ENCODE measurements at places on chromosomes 5 and 9. TPM values are rescaled to one million over a fixed set of nuclear protein-coding genes. Genes with fewer than 3 reads are reported as not detected.
A peak's percentile ranks its signal among the peaks of the same experiment; 100 is the strongest.

GRCh38 chr5:43396762-43397304 is 15.4 kb downstream of the CCL28 start:
- H3K27ac ChIP-seq: peak overlapping the region; percentile 22
- H3K27me3 ChIP-seq: no peaks in the 10 kb centered on the region
- peak overlapping the region; percentile 53 for H3K4me3 ChIP-seq
- H3K36me3 ChIP-seq: no peaks in the 10 kb centered on the region
- H3K4me1 ChIP-seq: peaks cover 4% of the 10 kb centered on the region

DNA sequence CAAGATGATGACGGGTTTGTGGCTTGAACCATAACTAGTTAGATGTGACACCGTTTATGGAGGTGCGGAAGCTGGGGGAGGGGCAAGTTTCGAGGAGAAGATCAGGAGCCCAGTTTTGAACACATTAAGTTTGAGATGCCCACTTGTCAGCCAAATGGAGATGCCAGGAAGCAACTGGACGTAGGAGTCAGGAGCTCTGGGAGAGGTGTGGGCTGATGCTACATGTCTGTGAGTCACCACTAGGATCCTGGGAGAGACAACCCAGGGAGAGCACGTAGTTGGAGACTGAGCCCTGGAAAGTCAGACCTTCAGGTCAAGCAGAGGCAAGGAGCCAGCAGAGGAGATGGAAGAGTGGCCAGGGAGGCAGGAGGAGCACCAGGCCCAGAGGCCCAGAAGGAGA is 48.8 kb upstream of the SLC25A51 start:
- H3K27me3 ChIP-seq: no peaks in the 10 kb centered on the region
- DNase-seq: no peak
- H3K27ac ChIP-seq: no peak overlapping the region
- no peaks in the 10 kb centered on the region for H3K36me3 ChIP-seq

DNA sequence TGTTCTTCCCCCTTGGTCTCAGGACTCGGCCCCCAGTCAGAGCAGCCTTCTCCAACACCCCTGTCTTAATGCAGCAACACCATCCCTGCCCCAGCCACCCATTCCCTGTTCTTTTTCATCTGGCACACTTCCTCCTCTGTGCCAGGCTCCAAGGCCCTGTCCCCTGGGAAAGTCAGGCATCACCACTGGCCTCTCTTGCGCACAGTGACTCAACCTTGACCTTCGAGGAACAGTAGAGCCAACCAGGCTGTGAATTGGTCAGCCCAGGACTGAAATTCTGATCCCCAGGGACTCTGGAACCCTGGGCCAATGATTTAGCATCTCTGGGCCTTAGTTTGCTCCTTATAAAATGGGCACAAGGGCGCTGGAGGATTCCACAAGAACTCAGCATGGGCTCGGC is 10.5 kb upstream of the RALGDS start:
- H3K36me3 ChIP-seq: no peaks in the 10 kb centered on the region
- peaks cover 77% of the 10 kb centered on the region for H3K4me1 ChIP-seq
- no peak overlapping the region for H3K4me3 ChIP-seq

DNA sequence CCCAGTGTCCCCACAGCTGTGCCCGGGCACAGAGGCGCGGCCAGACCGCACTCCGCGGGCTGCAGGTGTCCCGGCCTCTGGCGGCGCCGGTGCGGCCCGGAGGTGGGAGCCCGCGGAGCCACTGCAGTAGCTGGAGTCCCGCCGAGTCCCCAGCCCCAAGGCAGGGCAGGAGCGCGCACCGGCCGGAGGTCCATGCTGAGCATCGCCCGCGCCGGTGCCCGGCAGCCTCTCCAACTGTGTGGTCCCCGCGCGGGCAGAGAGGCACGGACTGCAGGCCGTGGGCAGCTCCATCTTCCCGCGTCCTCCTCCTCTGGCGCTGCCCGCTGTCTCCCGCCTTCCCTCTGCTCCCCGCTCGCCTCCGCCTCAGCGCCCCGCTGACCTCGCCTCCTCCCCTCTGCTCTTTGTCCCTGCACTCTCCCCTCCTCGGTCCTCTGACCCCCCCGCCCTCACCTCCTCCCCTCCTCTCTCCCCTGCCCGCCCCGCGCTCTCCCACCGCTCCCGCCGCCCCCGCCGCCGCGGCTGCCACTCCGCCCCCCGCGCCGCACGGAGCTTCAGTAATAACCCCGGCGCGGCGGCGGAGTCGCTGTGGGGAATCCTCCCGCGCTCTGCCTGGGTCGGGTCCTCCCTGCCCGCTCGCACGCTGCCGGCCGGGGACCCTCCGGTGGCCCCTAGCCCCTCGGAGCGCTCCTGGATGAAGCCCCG is at the start of gene ADAMTS16:
Gene ADAMTS16 (plus strand): TSS at position 554 of the 702 bp plus-strand sequence. CDS start 138 bp downstream, at position 692.
- peaks cover 15% of the 10 kb centered on the region for H3K27me3 ChIP-seq
- no peaks in the 10 kb centered on the region for H3K36me3 ChIP-seq
- no peak for DNase-seq
- no peak within 1 kb of the TSS for H3K27ac ChIP-seq

DNA sequence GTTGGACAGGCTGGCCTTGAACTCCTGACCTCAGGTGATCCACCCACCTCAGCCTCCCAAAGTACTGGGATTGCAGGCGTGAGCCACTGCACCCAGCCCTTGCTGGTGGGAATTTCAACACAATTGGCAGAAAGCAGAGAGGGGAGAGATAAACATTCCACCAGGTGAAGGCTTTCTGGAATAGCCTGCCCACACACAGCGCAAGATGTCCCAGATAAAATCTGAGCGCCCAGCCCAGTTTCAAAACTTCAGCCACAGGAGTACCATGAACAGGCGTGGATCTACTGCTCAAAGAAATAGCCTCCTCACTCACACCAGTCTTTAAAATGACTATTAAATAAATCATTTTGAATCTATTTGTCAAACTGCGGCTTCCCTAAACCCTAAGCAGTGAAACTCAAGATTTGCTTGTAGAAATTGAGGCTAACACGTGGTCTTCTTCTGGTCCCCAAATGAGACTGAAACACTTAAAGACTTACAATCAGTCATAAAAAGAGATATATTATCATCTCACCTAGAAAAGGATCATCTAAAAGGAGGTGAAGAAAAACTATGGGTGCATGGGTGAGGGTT is 34.7 kb downstream of the CAPSL start:
- no peak overlapping the region for H3K27ac ChIP-seq
- no peaks in the 10 kb centered on the region for H3K27me3 ChIP-seq
- no peaks in the 10 kb centered on the region for H3K4me1 ChIP-seq
- no peaks in the 10 kb centered on the region for H3K36me3 ChIP-seq

GRCh38 chr5:74009502-74009901 is 383.5 kb downstream of the ARHGEF28 start:
- no peaks in the 10 kb centered on the region for H3K27me3 ChIP-seq
- H3K4me3 ChIP-seq: no peak overlapping the region
- no peaks in the 10 kb centered on the region for H3K4me1 ChIP-seq
- H3K36me3 ChIP-seq: no peaks in the 10 kb centered on the region
- DNase-seq: no peak

- H3K36me3 ChIP-seq: no peaks in the 10 kb centered on the region
- H3K4me3 ChIP-seq: peak overlapping the region; percentile 76
- peak overlapping the region; percentile 78 for H3K27ac ChIP-seq
- no peak for DNase-seq
- no peaks in the 10 kb centered on the region for H3K27me3 ChIP-seq
Observed at GRCh38 chr5:93621327-93621798, 38.3 kb downstream of the NR2F1 start.

DNA sequence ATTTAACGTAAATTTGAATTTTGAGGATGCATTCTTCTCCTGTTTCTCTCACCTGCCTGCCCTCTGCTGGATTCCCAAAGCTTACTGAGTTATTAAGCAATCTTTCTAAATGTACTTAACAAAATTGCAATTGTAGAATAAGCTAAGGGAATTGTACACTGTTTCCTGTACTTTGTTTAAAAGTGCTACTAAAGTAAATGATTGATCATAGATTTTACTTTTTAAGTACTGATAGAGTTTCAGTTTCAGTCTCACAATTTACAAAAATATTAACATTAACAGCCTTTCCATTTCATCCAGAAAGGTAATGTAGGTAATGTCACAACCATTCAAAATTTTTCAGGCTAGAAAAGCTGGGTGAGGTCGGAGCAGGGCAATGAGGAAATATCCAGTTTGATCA is 4.8 kb upstream of the RANBP17 start:
- no peaks in the 10 kb centered on the region for H3K27me3 ChIP-seq
- H3K36me3 ChIP-seq: no peaks in the 10 kb centered on the region
- H3K27ac ChIP-seq: no peak overlapping the region
- no peaks in the 10 kb centered on the region for H3K4me1 ChIP-seq

DNA sequence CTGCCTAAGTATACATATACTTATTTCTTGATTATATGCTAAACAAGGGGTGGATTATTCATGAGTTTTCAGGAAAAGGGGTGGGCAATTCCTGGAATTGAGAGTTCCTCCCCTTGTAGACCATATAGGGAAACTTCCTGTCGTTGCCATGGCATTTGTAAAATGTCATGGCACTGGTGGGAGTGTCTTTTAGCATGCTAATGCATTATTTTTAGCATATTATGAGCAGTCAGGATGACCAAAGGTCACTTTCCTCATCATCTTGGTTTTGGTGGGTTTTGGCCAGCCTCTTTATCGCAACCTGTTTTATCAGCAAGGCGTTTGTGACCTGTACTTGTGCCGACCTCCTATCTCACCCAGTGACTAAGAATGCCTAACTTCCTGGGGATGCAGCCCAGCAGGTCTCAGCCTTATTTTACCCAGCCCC is 80.9 kb downstream of the ALDH7A1 start:
- H3K4me1 ChIP-seq: peaks cover 41% of the 10 kb centered on the region
- no peak overlapping the region for H3K4me3 ChIP-seq
- peak overlapping the region; percentile 77 for H3K27ac ChIP-seq
- no peaks in the 10 kb centered on the region for H3K27me3 ChIP-seq

DNA sequence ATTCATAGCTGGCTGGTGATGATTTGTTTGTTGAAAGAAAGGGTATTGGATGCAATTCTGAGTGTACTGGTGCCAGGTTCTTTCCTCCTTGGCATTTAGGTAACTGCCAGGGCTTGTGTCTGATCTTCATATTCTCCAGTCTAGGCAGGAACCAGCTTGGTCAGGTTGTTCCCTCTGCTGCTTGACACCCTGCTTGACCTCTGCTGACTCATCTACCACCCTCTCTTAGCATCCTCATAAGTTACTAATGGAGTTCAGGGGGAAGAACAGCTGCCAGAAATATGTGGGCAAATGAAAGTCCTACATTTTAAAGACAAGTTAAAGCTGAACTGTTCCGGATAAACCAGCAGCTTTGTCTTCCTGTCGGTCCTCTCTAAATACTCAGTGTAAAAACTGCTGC is 116.1 kb upstream of the TNC start:
- peaks cover 26% of the 10 kb centered on the region for H3K4me1 ChIP-seq
- H3K4me3 ChIP-seq: no peak overlapping the region
- no peak for DNase-seq
- H3K27me3 ChIP-seq: no peaks in the 10 kb centered on the region
- no peaks in the 10 kb centered on the region for H3K36me3 ChIP-seq

DNA sequence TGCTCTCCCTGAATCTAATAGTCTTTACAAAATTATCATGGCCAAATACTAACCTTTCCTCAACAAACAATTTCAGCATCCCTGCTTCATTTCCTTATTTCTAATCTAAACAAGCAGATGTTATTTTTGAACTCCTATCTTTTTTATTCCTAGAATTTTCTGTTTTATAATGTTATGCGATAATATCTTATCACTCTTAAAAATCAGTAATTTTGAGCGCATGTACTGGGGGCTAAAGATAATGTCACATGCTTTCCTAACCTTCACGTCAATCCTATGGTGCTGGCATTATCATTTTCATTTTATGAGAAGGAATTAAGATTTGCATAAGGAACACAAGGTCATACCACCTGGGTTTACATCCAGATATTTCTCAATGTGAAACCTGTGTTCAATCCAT is 648.0 kb downstream of the BRINP1 start:
- DNase-seq: no peak
- H3K27me3 ChIP-seq: no peaks in the 10 kb centered on the region
- H3K4me3 ChIP-seq: no peak overlapping the region
- no peak overlapping the region for H3K27ac ChIP-seq
- no peaks in the 10 kb centered on the region for H3K4me1 ChIP-seq

GRCh38 chr5:117837786-117838185 is 1150.6 kb downstream of the DTWD2 start:
- no peaks in the 10 kb centered on the region for H3K36me3 ChIP-seq
- DNase-seq: no peak
- no peak overlapping the region for H3K4me3 ChIP-seq
- no peaks in the 10 kb centered on the region for H3K27me3 ChIP-seq
- no peaks in the 10 kb centered on the region for H3K4me1 ChIP-seq

GRCh38 chr5:155480731-155481131 is 467.2 kb downstream of the KIF4B start:
- H3K27ac ChIP-seq: no peak overlapping the region
- DNase-seq: no peak
- no peaks in the 10 kb centered on the region for H3K27me3 ChIP-seq
- H3K36me3 ChIP-seq: no peaks in the 10 kb centered on the region
- no peak overlapping the region for H3K4me3 ChIP-seq
- no peaks in the 10 kb centered on the region for H3K4me1 ChIP-seq

GRCh38 chr5:105812304-105812703 is 1858.4 kb downstream of the EFNA5 start:
- no peaks in the 10 kb centered on the region for H3K36me3 ChIP-seq
- H3K4me1 ChIP-seq: no peaks in the 10 kb centered on the region
- H3K27ac ChIP-seq: no peak overlapping the region

DNA sequence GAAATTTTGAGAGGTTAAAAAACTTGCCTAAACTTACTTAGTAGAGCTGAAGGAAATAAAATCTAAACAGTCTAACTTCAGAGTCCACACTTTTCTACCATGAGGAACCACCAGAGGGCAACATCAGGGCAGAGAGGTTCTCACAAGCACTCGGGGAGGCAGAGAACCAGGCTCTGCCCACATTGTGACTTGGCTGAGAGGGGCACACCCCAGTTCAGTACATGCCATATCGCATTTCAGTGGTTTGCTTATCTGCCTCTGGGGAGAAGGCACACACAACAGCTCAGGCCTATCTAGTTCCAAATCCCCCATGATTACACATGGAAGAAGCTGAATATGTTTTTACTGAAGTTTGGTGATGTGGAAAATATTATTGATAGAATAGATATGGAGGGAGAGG is 49.2 kb downstream of the EQTN start:
- no peak overlapping the region for H3K27ac ChIP-seq
- H3K4me1 ChIP-seq: no peaks in the 10 kb centered on the region
- no peak overlapping the region for H3K4me3 ChIP-seq
- no peaks in the 10 kb centered on the region for H3K36me3 ChIP-seq
- H3K27me3 ChIP-seq: no peaks in the 10 kb centered on the region

DNA sequence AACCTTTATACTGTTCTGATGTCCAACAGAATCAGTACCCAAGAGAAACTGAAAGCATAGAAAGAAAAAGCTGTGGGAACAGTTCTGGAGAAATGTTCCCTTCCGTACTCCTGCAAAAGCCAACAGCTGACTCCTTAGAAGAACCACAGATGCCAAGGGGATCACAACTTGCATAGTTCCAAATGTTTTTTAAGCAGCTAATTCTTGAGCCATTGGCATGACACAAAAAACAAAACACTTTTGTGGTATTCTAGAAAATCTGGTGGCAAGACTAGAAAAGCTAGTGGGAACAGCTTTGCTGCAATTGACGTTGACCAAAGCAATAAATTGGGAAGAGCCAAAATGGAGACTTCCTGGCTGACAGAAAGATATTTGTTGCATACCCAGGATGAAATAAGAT is 189.9 kb downstream of the ARL15 start:
- no peak overlapping the region for H3K27ac ChIP-seq
- no peaks in the 10 kb centered on the region for H3K27me3 ChIP-seq
- no peak overlapping the region for H3K4me3 ChIP-seq
- no peak for DNase-seq
- no peaks in the 10 kb centered on the region for H3K36me3 ChIP-seq
- H3K4me1 ChIP-seq: no peaks in the 10 kb centered on the region

PMPCA gene
- 23.6 TPM for total RNA-seq

SGTB gene
- total RNA-seq: 6.4 TPM

GLRA1 gene
- total RNA-seq: not detected

PCDHGC4 gene
- total RNA-seq: 4.9 TPM

LRRC8A gene
- total RNA-seq: 110 TPM

COL15A1 gene
- 15.0 TPM for total RNA-seq

ASS1 gene
- total RNA-seq: 84.0 TPM

RNF224 gene
- total RNA-seq: 0.74 TPM

RPL12 gene
- 2,572 TPM for total RNA-seq
